IPS-NIHi11 (cell line): ENCODE measurements at places on chromosomes 5 and 9.

- DNase-seq: no peak
Observed at GRCh38 chr5:153562189-153562588, 71.7 kb downstream of the GRIA1 start.

GRCh38 chr5:59445741-59446140 is 447.8 kb downstream of the PDE4D start:
- no peak for DNase-seq

- DNase-seq: no peak
Observed at GRCh38 chr9:6153425-6153824, 62.2 kb upstream of the IL33 start.

- DNase-seq: no peak
Observed at GRCh38 chr9:38036359-38037084, 32.5 kb downstream of the SHB start.

GRCh38 chr5:6342689-6343315 is 35.5 kb downstream of the MED10 start:
- DNase-seq: no peak

GRCh38 chr9:136703276-136703860 is 9.0 kb upstream of the DIPK1B start:
- DNase-seq: no peak

GRCh38 chr9:136331556-136332481 is 4.5 kb downstream of the GPSM1 start:
- no peak for DNase-seq

- DNase-seq: no peak
Observed at GRCh38 chr9:99389087-99390033, 167.3 kb downstream of the SEC61B start.

DNA sequence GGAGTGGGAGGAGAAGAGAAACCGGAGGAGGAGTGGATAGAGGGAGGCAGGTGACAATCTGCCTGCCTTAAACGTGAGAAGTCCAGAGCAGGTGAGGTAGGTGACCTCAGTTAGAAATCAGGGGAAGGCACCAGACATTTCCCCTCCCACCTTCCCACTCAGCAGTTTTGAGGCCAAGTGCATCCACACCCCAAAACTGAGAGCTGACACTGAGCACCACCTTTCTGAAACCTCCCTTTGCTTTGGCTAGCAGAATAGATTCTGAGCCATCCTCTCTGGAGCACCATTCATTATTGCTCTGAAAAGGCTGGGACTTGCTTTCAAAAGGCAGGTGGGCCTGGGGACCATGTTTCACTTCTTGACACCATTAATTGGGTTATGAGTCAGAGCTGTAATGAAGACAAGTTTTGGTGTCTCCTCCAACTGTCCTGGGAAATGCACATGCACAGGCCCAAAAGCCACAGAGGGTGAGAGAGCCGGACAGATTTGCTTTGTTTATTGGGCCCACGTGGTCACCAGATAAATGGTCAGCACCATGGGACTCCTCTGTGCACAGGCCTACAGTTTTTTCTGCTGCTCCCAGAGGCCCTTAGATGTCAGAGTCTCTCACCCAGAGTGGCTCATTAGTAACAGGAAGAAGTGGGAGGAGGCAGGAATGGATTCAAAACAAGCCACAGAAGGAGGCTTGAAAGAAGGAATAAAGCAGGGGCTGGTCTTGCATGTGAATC is 314.7 kb downstream of the TLE1 start:
- DNase-seq: no peak

DNA sequence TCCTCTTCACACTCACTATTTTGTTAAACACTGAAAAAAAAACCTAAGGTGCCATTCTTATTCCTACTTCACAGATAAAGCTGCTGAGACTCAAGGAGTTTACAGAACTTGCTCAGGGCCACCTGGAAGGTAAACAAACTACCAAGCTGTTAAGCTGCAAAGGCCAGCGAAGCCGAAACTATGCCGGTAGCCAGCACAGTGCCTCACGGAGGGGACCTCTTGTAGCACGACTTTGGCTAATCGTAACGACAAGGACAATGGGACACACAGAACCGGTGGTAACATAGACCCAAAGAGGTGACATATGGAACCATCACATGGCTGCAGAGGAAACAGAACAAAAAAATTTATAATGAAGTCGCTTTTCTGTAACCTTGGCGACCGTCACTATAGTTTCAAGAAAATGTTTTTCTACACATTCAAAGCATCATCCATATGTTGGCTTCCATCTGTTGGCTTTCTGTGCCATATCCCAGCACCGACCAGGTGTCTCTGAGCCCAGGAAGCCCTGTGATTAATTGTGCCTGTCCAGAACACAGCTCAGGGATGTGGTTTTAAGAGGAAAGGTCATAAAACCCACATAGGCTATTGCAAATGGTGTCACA is 60.3 kb downstream of the S1PR3 start:
- DNase-seq: no peak

- no peak for DNase-seq
Observed at GRCh38 chr5:1781726-1782384, 17.8 kb downstream of the MRPL36 start.

GRCh38 chr9:13053504-13053903 is 226.0 kb downstream of the MPDZ start:
- DNase-seq: no peak

GRCh38 chr9:96185518-96186156 is 116.3 kb downstream of the HSD17B3 start:
- DNase-seq: no peak

- no peak for DNase-seq
Observed at GRCh38 chr5:129945774-129946270, 41.6 kb downstream of the CHSY3 start.

DNA sequence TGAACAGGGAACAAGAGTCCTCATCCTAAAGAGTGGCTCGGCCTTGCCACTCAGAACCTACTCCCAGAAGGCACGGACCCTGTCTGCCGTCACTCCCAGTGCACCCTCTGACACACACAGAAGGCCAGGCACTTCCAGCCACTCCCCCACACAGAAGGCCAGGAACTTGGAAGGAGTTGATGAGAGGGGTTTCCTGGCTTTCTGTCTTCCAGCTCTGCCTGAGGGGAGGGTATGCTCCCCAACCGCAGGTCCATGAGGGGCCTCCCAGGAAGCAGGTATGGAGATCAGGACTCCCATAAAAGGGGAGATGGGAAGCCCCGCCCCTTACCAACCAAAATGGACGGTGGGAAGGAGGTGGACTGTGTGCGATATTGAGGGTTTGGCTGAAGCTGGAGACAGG is 247.6 kb upstream of the IRX4 start:
- no peak for DNase-seq

DNA sequence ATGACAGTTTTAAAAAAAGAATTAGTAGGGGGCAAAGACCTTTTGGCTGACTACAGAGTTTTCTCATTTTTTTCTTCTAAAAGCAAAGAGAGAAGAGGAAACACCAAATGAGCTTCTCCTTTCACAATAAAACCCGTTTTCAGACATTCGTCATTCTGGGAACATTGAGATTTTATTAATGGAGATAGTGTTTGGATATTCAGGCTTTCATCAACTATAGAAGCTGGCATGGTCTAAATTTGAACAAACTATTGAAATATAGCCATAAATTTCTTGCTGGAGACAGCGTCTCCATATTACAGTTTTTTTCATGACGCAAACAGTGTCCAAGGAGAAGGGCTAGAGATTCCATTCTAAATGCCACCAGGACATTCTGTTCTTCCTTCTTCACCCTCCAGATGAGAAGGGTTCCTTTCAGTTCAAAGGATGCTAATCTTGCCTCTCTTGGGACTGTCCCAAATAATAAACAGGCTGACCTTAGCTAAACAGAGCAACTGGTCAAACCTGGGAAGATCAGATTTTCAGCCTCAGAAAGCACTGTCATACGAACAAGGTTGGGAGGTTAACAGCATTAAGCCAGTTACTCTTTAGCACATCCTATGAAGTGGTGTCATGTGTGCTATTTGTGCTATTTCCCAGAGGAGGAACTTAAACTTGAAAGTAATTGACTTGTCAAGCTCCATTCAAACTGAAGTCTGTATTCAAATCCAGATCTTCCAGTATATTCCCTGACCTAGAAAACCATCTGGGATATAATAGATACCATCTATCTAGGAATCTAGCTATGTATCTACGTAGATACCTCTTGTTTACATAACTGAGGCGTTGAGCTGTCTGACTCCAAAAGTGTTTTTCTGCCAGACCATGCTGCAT is 125.6 kb downstream of the LPAR1 start:
- DNase-seq: no peak

DNA sequence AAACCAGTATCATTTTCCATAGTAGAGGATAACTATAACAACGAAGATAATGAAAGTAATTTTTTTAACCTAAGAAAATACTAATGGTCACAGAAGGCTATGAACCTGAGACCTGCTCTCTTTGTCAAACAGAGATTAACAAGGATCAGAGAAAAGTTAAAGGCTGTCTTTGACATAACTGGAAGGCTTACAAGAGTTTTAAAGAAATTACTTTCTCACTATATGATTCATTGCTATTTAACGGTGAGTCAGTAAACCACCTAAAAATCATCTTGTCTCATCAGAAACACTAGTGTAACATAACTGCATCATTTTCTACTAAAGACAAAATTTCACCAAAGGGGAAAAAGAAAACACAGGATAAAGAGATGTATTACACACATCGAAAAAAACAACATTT is 19.3 kb downstream of the MLANA start:
- no peak for DNase-seq

- DNase-seq: peak; percentile 60
Observed at GRCh38 chr9:135480071-135480939, 723 bp downstream of the PPP1R26 start.

DNA sequence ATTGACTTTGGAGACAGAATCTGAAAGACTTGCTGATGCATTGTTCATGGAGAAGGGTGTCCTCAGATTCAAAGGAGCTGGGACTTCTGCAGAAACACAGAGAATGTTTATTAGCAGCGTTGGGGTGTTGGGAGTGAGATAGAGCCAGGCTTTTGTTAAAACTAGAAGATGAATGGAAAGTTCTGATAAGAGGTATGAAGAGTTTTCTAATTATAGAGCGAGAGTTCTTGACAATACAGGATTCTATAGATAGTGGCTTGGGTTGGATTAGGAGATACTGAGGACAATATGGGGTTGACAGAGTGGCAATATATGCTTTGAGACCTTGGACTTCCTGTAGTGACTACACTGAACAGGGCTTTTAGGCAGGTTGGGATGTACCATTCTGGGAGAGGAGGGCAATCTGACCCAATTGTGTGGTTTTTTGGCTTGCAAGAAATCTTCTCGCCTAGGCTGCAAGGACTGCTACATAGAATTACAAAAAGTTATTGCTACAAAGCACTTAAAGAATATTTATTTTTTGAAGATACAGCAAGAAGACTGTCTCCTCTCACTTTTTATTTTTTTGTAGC is 83.1 kb downstream of the FER start:
- no peak for DNase-seq

GRCh38 chr9:137458194-137459151 is 661 bp downstream of the NSMF start:
- DNase-seq: no peak
